NCI-H460 (cell line): ENCODE measurements at places on chromosomes 4 and X.

GRCh38 chrX:17601441-17602200 lies 135.7 kb upstream of the SCML1 start:
- DNase-seq, result no peak

DNA sequence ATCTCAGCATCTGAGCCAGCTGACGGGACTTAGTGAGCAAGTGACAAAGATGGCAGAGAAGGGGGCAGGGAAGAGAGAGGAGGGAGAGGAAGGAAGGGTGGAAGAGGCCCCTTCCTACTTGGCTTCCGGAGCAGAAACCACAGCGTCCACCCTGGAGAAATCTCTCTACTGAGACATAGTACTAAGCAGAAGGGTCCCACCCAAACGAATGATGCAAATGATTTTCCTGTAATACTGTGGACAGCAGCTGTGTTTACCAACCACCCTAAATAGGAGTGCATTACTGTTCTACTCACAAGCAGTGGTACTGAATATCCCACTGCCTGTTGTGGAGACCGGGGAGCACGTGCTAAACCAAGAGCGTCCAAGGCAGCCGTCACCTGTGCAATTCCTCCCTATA lies 29.4 kb downstream of the DTHD1 start:
- DNase-seq, result no peak

DNA sequence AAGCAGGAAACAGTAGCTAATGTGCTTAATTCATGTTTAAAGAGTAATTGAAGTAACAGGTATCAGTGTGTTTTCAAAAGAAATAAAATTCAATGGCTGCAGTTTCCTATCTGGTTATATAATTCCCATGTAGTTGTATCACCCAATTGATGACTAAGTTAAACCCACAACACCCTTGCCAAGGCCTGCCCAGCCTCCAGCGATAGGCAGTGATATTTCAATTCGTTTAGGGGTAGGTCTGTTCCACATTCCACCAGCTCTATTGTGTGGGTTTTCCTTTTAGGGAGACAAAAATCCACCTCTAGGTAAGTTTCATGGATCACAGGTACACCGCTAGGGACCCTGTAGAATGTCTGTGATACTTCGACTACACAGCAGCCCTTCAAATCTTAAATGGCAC lies 24.7 kb upstream of the MXRA5 start:
- DNase-seq, result no peak

GRCh38 chr4:67685532-67685859 lies 15.5 kb downstream of the UBA6 start:
- no peak for DNase-seq

GRCh38 chr4:22071749-22072148 lies 123.2 kb upstream of the KCNIP4 start:
- DNase-seq, result no peak

- no peak for DNase-seq
These were observed 2.9 kb upstream of the KLHL2 start for GRCh38 chr4:165204462-165204830.

DNA sequence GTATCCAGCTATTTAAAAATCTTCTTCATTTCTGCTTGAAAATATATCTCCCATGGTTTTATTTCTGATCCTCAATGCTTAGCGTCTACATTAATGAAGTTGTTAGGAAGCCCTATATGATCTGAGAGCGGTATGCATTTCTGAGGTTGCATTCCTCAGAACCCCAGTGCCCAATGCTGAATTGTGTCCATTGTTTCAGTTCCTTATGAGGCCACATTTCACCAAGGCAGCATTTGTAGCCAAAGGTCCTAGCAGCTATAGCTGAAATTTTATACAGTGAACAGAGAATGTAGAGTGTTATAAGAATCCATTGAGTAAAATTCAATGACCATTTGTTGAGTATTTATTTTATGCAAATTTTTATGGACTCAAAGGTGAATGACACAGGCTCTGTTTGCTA lies 209.5 kb downstream of the PCDH7 start:
- no peak for DNase-seq

DNA sequence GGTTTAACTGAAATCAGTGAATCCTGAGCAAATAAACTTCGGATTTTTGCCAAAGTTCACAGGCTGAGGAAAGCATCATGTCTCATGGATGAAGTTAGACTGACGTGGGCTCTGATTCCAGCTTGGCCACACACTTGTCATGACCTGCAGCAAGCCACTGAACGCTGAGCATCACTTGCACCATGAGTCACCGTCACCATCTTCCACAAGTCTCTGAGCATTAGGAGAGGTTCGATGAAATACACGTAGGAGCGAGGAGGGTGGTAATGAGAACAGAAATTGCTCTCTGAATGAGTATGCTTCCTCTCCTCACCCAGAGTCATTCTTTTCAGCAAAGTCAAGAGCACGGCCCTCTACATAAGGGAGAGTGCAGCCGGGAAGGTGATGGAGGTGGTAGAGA lies 3.8 kb upstream of the TRIML2 start:
- DNase-seq, result no peak

DNA sequence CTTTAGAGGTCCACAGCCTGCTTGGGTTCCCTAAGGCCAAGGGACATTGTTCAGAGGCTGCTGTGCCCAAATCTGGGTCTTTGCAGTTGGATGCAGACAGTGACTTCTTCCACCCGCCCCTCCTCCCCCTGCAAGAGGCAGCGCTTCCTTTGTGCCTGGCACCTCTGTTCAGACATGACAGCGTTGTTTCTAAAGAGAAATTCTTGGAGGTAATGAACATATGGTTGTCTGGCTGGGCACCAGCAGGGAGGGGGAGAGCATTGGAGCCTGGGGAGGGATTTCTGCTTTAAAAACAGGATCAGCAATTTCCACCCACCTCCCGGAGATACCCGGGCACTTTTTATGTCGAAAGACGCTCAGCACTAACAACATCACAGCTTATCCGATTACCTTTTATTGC lies 51.5 kb downstream of the PSAPL1 start:
- no peak for DNase-seq

DNA sequence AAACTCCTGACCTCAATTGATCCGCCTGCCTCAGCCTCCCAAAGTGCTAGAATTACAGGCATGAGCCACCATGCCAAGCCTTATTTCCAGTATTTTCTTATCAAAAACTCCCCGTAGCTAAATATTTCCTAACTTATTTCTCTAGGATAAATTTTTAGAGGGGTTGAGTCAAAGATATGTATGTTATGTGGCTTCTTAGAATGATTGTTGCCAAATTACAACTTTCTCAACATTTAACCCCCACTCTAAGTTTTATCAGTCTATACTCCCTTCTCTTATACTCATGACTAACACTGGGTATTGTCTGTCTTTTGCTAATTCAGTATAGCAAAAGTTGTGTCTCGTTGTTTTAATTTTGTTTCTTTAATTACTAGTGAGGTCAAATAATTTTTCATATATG lies 187.7 kb upstream of the LNX1 start:
- no peak for DNase-seq
